ENCODE measurements at places on chromosomes 1 and 21.

- no peak for DNase-seq
Measured at GRCh38 chr1:226674892-226675714, 64.0 kb downstream of the ITPKB start.

DNA sequence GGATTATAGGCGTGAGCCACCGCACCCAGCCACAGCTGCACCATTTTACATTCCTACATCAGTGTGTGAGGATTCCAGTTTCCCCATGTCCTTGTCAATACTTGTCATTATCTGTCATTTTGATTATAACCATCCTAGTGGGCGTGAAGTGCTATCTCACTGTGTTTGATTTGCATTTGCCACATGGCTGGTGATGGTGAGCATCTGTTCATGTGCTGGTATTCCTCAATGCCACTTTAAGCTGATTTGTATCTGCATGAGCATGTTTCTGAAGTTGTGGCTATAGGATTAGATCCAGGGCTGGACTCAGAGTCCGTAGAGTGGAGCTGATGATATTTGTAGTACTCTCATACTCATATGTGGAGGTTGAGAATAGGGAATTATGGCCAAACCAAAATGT is 36.6 kb downstream of the SRRM1 start:
- no peak for DNase-seq

- no peak for DNase-seq
Measured at GRCh38 chr1:81420760-81421159, 380.0 kb upstream of the ADGRL2 start.

GRCh38 chr1:189103956-189104355 is 1373.7 kb downstream of the BRINP3 start:
- DNase-seq = no peak

DNA sequence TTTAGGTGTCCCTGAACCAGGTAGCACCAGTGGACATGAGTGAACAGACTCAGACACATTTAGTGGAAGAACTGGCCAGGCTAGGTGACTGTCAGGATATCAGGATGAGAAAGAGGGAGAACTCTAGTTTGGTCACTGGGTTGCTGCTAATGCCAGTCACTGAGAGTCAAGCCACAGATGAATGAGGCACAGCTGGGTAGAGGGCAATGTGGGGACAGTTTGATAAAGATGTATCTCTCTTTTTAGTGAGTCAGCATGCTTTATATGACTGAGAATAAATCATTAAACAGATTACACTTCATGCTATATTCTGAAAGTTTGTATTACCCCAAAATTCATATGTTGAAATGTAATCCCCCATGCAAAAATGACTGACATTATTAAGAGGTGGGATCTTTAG is 87.1 kb downstream of the SELENOF start:
- no peak for DNase-seq

DNA sequence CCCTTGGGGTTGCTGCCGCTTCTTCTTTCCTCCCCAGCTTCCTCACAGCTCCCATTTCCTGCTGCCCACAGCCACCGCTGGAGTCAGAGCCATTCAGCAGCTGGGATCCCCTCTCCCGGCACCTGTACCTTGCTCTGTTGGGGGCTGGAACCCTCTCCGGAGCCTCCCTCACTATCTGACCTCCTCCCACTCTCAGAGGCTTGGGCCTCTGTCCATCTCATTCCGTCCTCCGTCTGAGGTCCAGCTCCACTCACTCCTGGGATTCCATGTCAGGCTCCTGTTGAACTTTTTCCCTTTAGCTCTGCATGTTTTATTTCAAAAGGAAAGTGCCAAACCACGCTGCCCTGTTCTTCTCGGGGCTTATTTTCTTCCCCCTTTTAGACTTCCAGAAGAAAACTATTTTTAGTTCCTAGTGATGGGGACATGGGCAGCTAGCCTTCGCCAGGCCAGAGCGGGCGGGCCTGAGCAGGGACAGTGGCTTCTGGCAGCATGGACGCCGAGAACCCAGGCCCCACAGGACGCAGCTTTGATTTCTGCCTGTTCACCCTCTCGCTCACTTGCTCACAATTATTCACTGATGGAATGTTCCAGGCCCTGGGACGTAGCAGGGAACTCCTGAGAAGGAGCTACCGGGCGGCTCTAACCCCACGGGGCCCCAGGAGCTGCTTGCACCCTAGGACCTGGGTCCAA is 79.2 kb downstream of the ARHGEF10L start:
- DNase-seq = no peak

GRCh38 chr1:18819203-18819602 is 40.3 kb downstream of the TAS1R2 start:
- DNase-seq = no peak

- DNase-seq = no peak
Measured at GRCh38 chr1:159951016-159951415, 3.0 kb downstream of the SLAMF9 start.

DNA sequence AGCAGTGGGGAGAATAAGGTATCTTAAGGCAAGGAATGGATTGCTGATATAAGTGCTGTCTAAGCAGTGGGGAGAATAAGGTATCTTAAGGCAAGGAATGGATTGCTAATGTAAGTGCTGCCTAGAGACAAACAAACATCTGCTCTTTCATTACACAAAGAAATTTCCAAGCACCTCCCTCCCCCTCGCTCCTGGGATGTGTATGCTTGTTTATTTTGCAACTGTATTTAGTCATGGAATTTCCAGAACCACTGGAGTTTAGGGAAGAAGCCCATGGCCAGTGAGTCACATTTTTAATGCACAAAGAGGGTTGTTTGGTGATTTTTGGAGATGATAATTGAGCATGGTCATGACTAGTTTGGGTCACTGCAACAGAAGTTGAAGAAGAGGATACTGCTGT is 21.5 kb downstream of the PDPN start:
- DNase-seq = no peak

DNA sequence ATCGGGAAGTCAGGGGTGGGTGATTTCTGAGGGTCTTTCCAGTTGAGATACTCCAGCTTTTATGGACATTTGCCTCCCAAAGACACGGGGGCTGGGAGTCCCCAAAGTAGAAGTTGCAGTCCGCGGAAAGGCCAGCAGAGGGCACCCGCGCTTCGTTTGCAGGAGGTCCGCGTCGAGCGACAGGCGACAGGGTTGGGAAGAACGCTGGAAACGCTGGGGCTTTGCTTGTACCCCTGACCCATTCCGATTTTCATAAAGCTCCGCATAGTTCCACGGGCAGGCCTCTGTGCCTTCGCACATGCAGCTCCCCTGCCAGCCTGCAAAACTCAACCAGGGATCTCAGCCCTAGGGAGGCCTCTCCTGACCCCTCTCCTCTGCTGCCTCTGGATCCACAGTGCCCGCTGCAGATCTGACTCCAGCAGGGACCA is 44.2 kb upstream of the LAPTM5 start:
- DNase-seq = peak; percentile 56

DNA sequence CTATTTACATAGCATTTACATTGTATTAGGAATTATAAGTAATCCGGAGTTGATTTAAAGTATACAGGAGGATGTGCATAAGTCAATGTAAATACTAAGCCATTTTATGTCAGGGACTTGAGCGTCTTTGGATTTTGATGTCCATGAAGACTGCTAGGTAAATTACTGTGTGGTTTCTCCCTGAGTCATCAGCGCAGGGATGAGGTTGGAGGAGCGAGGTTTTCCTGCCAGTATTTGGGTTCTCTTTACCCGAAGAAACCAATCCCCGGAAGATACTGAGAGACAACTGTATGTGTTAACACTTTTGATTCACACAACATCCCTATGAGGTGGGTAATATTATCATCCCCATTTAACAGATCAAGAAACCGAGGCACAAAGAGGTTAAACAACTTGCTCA is 29.3 kb downstream of the BATF3 start:
- DNase-seq = no peak

- DNase-seq = no peak
Measured at GRCh38 chr1:64490213-64490818, 20.4 kb downstream of the CACHD1 start.

DNA sequence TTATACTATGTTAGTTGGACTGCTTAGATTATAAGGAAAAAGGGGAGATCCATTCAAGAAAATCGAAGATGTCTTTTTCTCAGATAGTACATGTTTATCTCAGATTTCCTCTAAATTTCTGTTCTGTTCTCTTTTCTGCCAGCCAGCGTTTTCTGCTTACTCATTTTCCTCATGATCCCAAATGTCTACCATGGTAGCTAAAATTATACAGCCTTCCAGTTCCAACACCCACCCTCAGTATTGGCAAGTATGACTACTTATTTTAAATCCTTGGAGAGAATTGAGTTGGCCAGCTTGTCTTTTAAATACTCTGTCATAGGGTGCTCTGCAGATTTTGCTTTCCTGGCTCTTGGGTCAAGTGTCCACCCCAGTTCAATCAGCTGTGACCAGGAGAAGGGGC is 95.7 kb upstream of the PLXNA2 start:
- no peak for DNase-seq

GRCh38 chr1:192600275-192600674 is 24.7 kb downstream of the RGS1 start:
- no peak for DNase-seq

DNA sequence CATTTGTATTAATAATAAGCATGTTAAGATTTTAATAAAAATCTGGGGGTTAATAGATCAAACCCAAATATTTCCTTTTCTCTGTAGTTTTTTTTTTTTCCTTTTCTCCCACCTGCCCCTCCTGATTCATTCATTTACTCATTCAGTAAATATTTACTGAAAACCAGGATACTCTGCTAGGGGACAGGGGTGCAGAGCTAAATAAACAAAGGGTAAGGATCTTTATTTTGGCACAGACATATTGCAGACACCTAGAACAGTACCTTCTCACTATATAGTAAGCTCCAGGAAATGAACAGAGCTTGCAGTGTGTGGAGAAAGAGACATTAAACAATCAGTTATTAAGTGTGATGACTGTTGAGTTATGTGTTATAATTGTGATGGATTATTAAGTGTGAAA is 60.9 kb downstream of the AK5 start:
- DNase-seq = no peak

GRCh38 chr1:175157200-175157599 is 35.4 kb downstream of the KIAA0040 start:
- no peak for DNase-seq

DNA sequence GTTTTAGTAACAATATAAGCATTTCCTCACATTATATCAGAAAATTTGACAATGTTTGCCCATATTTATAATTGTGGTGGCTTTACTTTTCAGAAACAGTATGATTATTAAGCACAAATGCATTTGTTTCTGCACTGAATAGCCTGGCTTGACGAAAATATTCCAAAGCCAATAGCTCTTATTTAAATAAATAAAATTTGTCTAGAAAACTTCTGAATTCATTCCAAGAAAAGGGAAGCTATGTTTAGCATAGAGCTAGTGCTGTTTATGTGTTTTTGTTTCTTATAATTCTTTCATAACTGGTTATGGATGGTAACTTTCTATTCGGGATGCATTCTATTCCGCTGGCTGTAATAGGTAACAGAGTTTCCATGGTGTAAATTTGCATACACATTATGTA is 268.6 kb downstream of the PTBP2 start:
- no peak for DNase-seq

DNA sequence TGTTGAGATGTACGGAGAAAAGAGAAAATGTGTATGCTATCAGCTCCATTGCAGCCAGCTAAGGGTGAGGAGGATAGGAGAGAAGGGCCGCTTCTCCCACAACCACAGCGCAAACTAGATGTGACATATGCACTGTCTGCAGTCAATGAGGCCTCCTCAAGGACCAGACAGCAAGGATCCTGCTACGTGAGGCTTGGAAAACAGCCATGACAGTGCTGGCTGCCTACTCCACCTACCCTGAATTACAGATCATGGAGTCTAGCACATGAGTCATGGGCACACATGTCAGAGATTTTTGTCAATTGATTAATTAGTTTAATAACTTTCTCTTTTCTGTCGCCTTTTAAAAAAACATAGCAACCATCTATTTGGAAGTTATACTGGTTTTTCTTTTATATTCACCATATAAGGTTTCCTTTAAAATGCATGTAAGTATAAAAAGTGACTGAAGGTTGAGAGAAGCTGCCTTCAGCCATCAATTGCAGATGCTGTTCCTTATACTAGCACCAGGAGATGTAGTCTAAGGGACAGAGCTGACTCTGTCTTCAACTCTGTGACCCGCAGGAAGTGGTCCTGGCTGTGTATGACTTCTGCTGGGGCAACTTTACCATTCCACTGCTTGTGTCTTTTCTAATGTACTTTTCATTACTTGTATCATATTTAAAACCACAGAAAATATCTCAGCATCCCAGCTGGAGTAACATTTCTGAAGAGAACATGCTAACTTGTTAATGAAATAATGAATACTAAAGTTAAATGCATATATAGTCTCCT is 3.1 kb downstream of the VPS26C start:
- no peak for DNase-seq

Data from NCI-H748 treated with DMSO at 0.1 percent for 48 hours (cell line).